ENCODE measurements at places on chromosomes 5 and 9. TPM values are rescaled to one million over a fixed set of nuclear protein-coding genes. Genes with fewer than 3 reads are reported as not detected.

DNA sequence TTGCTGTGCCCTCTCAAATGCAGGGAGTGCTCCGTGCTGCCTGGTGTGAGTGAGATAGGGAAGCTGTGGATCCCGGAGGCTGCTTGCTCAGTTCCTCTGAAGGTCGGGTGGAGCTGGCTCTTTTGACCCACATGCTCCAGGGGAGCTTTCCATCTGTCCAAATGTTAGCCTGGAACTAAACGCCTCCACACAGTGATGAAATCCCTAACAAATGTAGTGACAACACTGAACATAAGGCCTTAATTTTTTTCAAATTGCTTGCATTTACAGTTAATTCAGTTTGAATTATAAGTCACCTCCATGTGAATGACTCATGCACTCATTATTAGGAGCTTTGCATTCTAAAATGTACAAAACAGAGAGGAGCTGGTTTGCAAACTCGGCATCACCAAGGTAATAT is 27.0 kb downstream of the PRDM6 start:
- no peak for DNase-seq
- H3K27me3 ChIP-seq = no peaks in the 10 kb centered on the region
- no peak overlapping the region for H3K4me3 ChIP-seq
- no peak overlapping the region for H3K27ac ChIP-seq
- H3K36me3 ChIP-seq = no peaks in the 10 kb centered on the region

DNA sequence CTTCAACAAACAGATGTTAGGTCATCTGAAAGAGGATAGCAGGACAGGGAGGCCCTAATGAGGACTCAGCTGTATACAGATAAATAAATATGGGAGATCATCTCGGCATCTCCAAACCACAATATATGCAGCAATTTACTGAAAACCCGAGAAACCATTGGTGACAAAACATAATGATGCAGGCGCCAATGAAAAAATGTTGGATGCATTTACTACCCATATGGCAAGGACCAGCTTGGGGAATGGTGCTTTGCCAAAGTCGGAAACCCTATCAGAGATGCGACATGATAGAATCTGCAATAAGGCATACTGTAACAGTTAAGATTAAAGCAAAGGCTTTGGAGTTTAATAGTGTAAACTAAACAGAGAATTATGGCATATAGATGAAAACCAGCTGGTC is 92.0 kb downstream of the SNCAIP start:
- H3K4me1 ChIP-seq = no peaks in the 10 kb centered on the region
- H3K4me3 ChIP-seq = no peak overlapping the region
- DNase-seq = no peak

GRCh38 chr5:17910318-17910717 is 276.1 kb downstream of the TAF11L14 start:
- no peak overlapping the region for H3K4me3 ChIP-seq
- H3K27me3 ChIP-seq = no peaks in the 10 kb centered on the region
- no peak overlapping the region for H3K27ac ChIP-seq
- no peaks in the 10 kb centered on the region for H3K36me3 ChIP-seq
- DNase-seq = no peak

- no peak overlapping the region for H3K4me3 ChIP-seq
- peaks cover 3% of the 10 kb centered on the region for H3K4me1 ChIP-seq
- H3K27me3 ChIP-seq = no peaks in the 10 kb centered on the region
Measured at GRCh38 chr9:88528080-88528790, 6.7 kb upstream of the NXNL2 start.

- H3K36me3 ChIP-seq = no peaks in the 10 kb centered on the region
- no peak for DNase-seq
Measured at GRCh38 chr5:154038261-154038706, 426 bp downstream of the FAM114A2 start.

DNA sequence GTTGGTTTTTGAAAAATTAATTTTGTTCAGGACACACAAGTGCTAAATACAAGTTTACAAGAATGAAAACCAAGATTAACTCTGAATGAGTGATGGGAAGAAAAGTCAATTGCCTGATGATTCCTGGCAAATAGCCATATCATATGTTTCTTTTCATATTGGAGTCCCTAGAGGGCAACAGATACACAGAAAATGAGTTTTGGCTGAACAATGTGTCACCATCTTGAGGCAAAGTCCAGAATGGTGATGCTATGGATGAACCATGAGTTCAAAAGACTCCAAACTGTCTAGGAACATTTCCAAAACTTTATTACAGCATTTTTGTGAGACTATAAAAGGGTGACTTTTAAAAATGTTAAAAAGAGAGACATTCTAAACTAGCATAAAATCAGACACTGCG is 382.9 kb downstream of the TMEM161B start:
- no peaks in the 10 kb centered on the region for H3K4me1 ChIP-seq
- H3K27me3 ChIP-seq = no peaks in the 10 kb centered on the region
- no peak overlapping the region for H3K27ac ChIP-seq
- DNase-seq = no peak
- H3K36me3 ChIP-seq = no peaks in the 10 kb centered on the region

GRCh38 chr9:136521537-136521936 is 24.3 kb downstream of the NOTCH1 start:
- H3K27ac ChIP-seq = peak overlapping the region; percentile 11
- H3K4me3 ChIP-seq = no peak overlapping the region
- no peak for DNase-seq
- no peaks in the 10 kb centered on the region for H3K36me3 ChIP-seq

- peaks cover 3% of the 10 kb centered on the region for H3K36me3 ChIP-seq
- DNase-seq = no peak
- no peak overlapping the region for H3K27ac ChIP-seq
- H3K4me1 ChIP-seq = no peaks in the 10 kb centered on the region
Measured at GRCh38 chr9:97660847-97661246, 27.2 kb downstream of the NCBP1 start.

DNA sequence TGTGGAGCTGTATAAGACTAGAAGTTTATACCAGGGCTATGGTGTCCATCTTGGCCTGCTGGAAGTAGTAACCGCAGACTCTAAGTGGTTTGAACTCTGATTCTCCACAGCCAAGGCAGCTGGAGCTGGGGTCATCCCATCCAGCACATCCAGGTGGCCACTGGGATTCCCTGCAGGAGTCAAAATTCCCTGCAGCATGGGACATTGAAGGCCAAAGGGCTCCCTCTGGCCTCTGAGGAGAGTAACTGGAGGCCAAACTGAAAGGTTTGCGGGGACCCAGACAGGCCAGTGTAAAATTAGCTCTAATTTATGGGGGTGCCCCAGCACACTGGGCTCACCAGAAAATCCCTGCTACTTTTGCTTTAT is 12.2 kb upstream of the PRXL2C start:
- H3K27ac ChIP-seq = no peak overlapping the region
- no peaks in the 10 kb centered on the region for H3K36me3 ChIP-seq
- no peaks in the 10 kb centered on the region for H3K27me3 ChIP-seq
- no peak for DNase-seq

- H3K4me3 ChIP-seq = no peak overlapping the region
- no peaks in the 10 kb centered on the region for H3K36me3 ChIP-seq
- no peaks in the 10 kb centered on the region for H3K27me3 ChIP-seq
Measured at GRCh38 chr9:37979844-37980243, 75.9 kb upstream of the SLC25A51 start.

DNA sequence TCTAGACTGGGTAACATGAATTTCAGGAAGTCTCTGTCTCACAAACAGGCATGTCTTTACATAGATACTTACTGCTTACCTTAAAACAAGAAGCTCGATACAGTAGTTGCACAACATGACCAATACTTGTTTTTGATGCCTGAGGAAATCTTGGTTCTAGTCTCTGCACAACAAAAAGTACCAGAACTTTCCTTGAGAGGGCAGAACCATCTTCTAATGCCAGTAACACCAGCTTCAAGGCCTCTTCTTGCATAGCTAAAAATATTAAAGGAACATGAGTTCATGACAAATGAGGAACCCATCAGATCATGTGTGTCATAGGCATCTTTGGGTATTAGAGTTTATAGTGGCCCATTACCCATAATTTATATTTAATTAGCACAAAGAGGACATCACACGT is 22.0 kb downstream of the RC3H2 start:
- H3K27me3 ChIP-seq = no peaks in the 10 kb centered on the region
- no peak for DNase-seq
- H3K4me1 ChIP-seq = no peaks in the 10 kb centered on the region
- no peak overlapping the region for H3K4me3 ChIP-seq

DNA sequence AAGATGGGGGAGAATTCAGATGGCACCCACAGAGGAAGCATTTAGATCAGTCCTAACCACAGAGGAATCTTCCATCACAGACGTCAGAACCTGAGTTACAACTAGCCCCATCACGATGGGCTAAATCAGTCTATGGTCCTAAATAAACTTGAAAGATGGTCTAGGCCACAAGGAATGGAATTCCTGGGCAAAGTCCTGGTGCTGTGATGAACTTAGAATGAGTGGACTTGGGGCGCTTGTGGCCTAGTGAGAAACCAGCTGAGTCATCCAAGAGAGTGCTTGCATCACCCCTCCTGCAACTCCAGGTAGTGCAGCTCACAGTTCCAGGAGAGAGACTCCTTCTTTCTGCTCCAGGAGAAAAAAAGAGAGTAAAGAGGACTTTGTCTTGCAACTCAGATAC is 722.9 kb upstream of the RGMB start:
- H3K4me3 ChIP-seq = no peak overlapping the region
- H3K36me3 ChIP-seq = no peaks in the 10 kb centered on the region
- DNase-seq = no peak
- H3K4me1 ChIP-seq = no peaks in the 10 kb centered on the region

- H3K4me1 ChIP-seq = no peaks in the 10 kb centered on the region
- H3K27ac ChIP-seq = peak overlapping the region; percentile 79
- H3K4me3 ChIP-seq = peak overlapping the region; percentile 1
- peak; percentile 51 for DNase-seq
Measured at GRCh38 chr5:125484742-125485641, 738.6 kb upstream of the ZNF608 start.

- H3K27ac ChIP-seq = no peak overlapping the region
- no peak for DNase-seq
- no peaks in the 10 kb centered on the region for H3K36me3 ChIP-seq
- H3K4me3 ChIP-seq = no peak overlapping the region
- H3K4me1 ChIP-seq = no peaks in the 10 kb centered on the region
Measured at GRCh38 chr9:135474915-135475314, 4.7 kb upstream of the PPP1R26 start.

GRCh38 chr5:168944004-168944403 is 356.9 kb downstream of the SLIT3 start:
- H3K27me3 ChIP-seq = no peaks in the 10 kb centered on the region
- no peak overlapping the region for H3K27ac ChIP-seq
- no peaks in the 10 kb centered on the region for H3K36me3 ChIP-seq
- no peaks in the 10 kb centered on the region for H3K4me1 ChIP-seq
- DNase-seq = no peak

DNA sequence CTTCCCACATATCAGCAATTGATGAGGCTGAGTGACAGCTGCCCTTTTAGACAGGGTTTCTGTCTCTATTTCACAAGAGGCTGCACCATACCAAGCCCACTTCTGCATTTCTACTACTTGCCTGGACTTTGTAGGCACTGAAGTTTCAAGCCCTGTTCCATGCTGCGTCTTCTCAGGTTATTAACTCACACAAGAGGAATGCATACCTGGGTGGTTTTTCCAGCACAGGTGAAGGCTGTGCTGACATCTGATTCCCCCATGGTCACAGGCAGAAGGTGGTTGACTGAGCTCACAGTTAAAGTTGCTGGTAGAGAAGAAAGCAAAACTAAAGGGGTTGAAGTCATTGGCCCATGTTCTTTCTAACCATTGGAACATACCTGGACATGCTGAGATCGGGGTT is 86.6 kb downstream of the MAMDC2 start:
- H3K27ac ChIP-seq = no peak overlapping the region
- DNase-seq = no peak
- no peaks in the 10 kb centered on the region for H3K4me1 ChIP-seq
- no peak overlapping the region for H3K4me3 ChIP-seq

DNA sequence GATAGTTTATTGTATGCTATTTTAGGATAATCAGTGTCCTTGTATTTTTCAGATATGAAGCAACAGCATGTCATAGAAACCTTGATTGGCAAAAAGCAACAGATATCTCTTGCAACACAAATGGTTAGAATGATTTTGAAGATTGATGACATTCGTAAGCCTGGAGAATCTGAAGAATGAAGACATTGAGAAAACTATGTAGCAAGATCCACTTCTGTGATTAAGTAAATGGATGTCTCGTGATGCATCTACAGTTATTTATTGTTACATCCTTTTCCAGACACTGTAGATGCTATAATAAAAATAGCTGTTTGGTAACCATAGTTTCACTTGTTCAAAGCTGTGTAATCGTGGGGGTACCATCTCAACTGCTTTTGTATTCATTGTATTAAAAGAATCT is 14.5 kb downstream of the CCT5 start:
- peaks cover 7% of the 10 kb centered on the region for H3K36me3 ChIP-seq
- H3K27ac ChIP-seq = no peak overlapping the region
- DNase-seq = no peak

GRCh38 chr5:138110266-138110963 is 26.6 kb downstream of the WNT8A start:
- H3K27me3 ChIP-seq = no peaks in the 10 kb centered on the region
- no peak overlapping the region for H3K27ac ChIP-seq
- H3K36me3 ChIP-seq = no peaks in the 10 kb centered on the region

- DNase-seq = no peak
- H3K4me3 ChIP-seq = no peak overlapping the region
- H3K27ac ChIP-seq = no peak overlapping the region
- no peaks in the 10 kb centered on the region for H3K27me3 ChIP-seq
Measured at GRCh38 chr9:132042324-132042723, 37.3 kb downstream of the MED27 start.

DNA sequence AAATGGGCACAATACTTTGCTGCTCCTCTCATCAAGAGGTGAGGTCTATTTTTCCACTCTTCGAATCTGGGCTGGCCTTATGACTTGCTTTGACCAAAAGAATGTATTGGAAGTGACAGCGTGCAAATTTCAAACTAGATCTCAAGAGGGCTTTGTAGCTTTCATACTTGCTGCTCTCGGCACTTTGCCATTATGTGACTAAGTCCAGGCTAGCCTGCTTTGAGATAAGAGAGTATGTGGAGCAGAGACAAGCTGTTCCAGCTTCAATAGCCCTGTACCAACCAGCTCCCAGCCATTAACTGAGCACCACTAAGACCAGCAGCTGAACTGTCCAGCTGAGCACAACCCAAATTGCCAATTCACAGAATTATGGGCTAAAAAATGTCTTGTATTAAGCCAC is 124.6 kb downstream of the ACER2 start:
- H3K27ac ChIP-seq = no peak overlapping the region
- no peak for DNase-seq
- no peak overlapping the region for H3K4me3 ChIP-seq
- no peaks in the 10 kb centered on the region for H3K36me3 ChIP-seq
- H3K27me3 ChIP-seq = no peaks in the 10 kb centered on the region

- no peaks in the 10 kb centered on the region for H3K27me3 ChIP-seq
- H3K36me3 ChIP-seq = no peaks in the 10 kb centered on the region
- no peaks in the 10 kb centered on the region for H3K4me1 ChIP-seq
- no peak for DNase-seq
Measured at GRCh38 chr9:137723783-137724445, 105.1 kb downstream of the EHMT1 start.

- no peaks in the 10 kb centered on the region for H3K27me3 ChIP-seq
- H3K27ac ChIP-seq = no peak overlapping the region
- no peaks in the 10 kb centered on the region for H3K36me3 ChIP-seq
Measured at GRCh38 chr9:93061791-93062763, 3.6 kb downstream of the SUSD3 start.

RORB gene
- 0.33 TPM for total RNA-seq

IFNA13 gene
- total RNA-seq = not detected

ZNF79 gene
- total RNA-seq = 7.7 TPM

LRRC19 gene
- total RNA-seq = not detected

EMB gene
- total RNA-seq = 32.6 TPM

PCAT7 gene
- under 0.01 TPM for total RNA-seq

TMOD1 gene
- total RNA-seq = 13.9 TPM

GLRA1 gene
- total RNA-seq = not detected

Measured in breast epithelium (tissue), 4 donors.